ENCODE measurements at places on chromosomes 6 and 20. TPM values are rescaled to one million over a fixed set of nuclear protein-coding genes. Genes with fewer than 3 reads are reported as not detected.

The DUSP15 gene
- total RNA-seq: 6.6 TPM

The SUPT3H gene
- total RNA-seq: 29.4 TPM

The C6orf52 gene
- not detected for total RNA-seq

The AKIRIN2 gene
- 66.4 TPM for total RNA-seq

The NRN1 gene
- total RNA-seq: 13.1 TPM

The DNPH1 gene
- total RNA-seq: 14.4 TPM

The RAET1G gene
- total RNA-seq: not detected

The GSTA3 gene
- total RNA-seq: not detected

The HLA-DRB1 gene
- 1.6 TPM for total RNA-seq

The FAM50B gene
- total RNA-seq: 17.2 TPM

The DNAH8 gene
- under 0.01 TPM for total RNA-seq

The VNN1 gene
- not detected for total RNA-seq

The APCDD1L gene
- total RNA-seq: not detected

The SAMD5 gene
- total RNA-seq: 22.5 TPM

The NRSN1 gene
- 31.6 TPM for total RNA-seq

Measured in parietal lobe (tissue), 2 donors.